Activated CD8-positive, alpha-beta memory T cell treated with anti-CD3 and anti-CD28 coated beads for 1 hour (primary cell): ENCODE measurements at places on chromosomes 1 and 21.
A peak's percentile ranks its signal among the peaks of the same experiment; 100 is the strongest.

- peak; percentile 41 for DNase-seq
These were observed at the start of gene BEND5 for GRCh38 chr1:48776393-48777218. Gene BEND5 (minus strand): TSS chr1:48776891. CDS start chr1:48776831, 60 bp downstream.

GRCh38 chr1:34292472-34292871 is 115.8 kb downstream of the C1orf94 start:
- no peak for DNase-seq

DNA sequence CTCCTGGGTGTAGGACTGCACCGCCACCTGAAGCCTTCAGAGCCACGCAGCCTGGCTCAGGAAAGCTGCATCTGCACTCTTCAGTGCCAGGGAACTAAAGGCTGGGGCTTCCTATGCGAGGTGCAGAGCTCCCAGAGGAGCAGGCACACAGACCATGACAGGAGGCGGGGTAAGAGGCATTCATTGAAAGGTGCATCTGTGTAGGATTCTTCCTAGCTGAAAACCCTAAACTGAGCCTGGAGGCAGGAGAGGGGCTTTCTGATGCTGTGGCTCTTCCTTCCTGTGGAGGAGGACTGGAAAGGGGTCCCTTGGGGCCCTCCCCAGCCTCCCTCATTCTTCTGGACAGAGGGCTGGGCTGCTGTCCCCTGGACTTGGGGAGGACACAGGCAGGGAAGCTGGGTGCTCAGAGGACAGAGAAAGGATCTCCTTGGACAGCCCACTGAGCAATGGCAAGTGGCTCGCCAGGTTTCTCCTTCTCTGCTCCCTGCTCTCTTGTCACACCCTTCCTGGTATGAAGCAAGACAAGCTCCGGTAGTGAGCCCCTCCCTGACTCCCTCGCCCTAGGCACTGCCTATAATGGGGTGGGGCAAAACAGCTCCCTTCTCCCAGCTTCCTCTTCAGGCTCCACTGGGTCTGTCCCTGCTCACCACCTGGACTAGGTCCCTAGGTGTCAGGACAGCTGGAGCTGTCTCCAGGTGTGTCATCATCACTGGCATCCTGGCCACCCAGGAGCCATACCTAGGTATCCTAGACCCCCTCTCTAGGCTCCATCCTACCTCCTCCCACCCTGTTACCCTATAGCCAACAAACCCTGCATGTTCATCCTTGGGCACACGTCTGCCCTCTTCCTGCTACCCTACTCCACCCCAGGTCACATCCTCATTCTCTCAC is 20.0 kb downstream of the S100A6 start:
- no peak for DNase-seq

DNA sequence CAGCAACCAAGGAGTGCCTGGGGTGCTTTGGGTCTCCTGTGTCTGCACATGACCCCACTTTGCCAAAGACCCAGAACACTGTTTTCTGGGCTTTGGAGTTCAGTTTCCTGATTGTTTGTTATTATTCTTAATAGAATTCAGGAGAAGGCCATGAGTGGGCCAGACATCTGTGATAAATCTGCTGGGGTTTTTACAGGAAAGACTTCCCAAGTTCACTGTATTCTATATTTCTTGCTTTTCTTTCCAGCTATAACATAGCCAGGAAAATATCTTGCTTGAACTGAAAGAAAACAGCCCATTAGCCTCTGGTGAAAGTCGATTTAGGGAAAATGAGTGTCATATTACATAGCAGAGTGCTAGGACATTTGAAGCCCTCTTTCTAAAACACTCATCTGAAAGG is 345.1 kb upstream of the USP24 start:
- DNase-seq = no peak

GRCh38 chr1:93324486-93325464 is 20.9 kb upstream of the DR1 start:
- no peak for DNase-seq

DNA sequence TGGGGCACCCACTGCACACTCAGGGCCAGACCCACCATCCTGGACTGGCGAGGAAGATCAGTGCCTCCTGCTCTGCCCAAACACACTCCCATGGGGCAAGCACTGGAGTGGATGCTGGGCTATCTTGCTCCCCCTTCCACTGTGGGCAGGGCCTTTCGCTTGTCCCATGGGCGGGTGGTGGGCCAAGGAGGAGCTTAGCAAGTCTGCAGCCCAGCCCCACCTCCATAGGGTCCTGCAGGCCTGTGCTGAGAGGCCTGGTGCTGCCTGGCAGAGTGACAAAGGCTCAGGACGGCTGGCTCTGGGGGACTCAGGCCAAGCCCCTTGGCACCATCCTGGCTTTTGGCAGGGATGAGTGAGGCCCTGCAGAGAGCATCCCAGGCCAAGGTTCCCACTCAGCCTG is 89.4 kb downstream of the PTPRU start:
- DNase-seq = no peak

- DNase-seq = no peak
These were observed 53.8 kb downstream of the RWDD3 start for GRCh38 chr1:95287825-95288224.

DNA sequence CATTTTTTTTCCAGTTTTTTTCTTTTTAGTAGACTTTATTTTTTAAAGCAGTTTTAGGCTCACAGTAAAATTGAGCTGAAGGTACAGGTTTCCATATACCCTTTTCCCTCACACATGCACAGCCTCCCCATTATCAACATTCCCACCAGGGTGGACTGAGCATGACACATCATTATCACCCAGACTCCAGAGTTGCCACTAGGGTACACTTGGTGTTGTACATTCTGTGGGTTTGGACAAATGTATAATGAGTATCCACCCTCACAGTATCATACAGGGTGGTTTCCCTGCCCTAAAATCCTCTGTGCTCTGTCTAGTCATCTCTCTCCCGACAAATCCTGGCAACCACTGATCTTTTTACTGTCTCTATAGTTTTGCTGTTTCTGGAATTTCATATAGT is 3.0 kb upstream of the AIM2 start:
- no peak for DNase-seq

DNA sequence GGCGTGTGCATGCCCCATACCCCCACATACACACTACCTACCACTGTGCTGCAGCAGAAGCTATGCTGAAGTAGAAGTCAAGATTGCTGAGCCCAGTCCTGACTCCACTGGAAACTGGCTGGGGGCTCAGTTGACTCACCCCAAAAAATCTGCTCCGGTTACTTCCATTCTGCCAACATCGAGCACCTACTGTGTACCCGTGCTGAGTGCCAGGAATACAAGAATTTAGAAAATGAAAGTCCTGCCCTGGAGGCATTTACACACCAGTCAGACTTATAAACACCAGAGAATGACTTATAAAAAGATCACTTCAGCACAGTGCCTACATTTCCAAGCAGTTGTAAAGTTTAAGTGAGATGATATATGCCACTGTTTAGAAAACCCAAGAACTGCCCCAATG is 99.1 kb downstream of the NMNAT2 start:
- DNase-seq = no peak

DNA sequence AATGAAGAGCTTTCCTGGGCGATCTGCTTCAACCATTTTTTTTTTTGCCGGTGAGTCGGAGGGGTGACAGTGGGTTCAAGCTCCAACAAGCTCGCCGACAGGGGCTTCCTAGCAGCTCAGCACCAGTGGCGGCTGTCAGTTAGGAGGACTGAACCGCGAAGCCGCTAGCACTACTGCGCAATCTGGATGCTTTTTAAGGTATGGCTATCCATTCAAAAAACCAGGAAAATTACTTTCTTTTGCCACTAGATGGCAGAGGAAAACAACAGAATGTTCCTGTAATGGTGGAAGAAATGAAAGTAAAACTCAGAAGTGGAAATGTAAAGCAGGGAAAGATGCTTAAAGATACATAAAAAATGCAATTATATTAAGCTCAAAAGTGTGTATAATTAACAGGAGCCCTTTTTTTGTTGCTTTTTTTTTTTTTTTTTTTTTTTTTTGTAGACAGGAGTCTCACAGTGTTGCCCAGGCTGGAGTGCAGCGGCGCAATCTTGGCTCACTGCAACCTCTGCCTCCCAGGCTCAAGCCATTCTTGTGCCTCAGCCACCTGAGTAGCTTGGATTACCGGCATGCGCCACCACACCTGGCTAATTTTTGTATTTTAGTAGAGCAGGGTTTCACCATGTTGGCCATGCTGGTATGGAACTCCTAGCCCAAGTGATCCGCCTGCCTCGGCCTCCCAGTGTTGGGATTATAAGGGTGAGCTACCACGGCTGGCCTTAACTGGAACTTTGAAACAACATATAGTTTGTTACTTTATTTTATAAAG is 8.5 kb downstream of the KYAT3 start:
- DNase-seq = no peak
